ENCODE measurements at places on chromosomes 16 and 17.

DNA sequence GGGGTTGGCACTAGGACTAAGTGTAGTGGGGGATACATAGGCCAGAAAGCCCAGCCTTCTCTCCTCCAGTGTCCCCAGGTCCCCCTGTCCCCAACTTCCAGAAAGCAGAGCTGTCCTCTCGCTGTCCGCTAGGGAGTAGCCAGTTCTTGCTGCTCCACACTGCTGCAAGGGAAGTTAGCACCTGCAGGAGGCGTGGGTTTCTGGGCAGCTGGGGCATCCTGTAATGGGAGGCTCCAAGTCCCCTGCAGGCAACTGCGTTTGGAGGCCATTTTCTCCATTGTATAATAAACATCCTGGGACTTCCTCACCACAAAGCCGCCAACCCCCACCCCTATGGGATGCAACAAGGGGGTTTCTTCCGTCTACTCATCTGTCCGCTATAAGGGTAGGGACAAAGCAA is 1.7 kb downstream of the RPRML start:
- peaks cover 5% of the 10 kb centered on the region for H3K36me3 ChIP-seq
- peak overlapping the region; percentile 96 for H3K4me3 ChIP-seq
- no peak overlapping the region for H3K27ac ChIP-seq
- peak; percentile 65 for DNase-seq

GRCh38 chr16:67190448-67191399 is 788 bp upstream of the EXOC3L1 start:
- no peak overlapping the region for H3K4me3 ChIP-seq
- H3K27me3 ChIP-seq, result peaks cover 13% of the 10 kb centered on the region
- peaks cover 27% of the 10 kb centered on the region for H3K36me3 ChIP-seq
- DNase-seq, result no peak

GRCh38 chr17:29215717-29216116 is 30.9 kb upstream of the CRYBA1 start:
- H3K4me1 ChIP-seq, result peaks cover 3% of the 10 kb centered on the region
- no peak overlapping the region for H3K4me3 ChIP-seq
- H3K36me3 ChIP-seq, result no peaks in the 10 kb centered on the region
- no peaks in the 10 kb centered on the region for H3K27me3 ChIP-seq

- H3K27me3 ChIP-seq, result no peaks in the 10 kb centered on the region
- no peak overlapping the region for H3K27ac ChIP-seq
- no peak overlapping the region for H3K4me3 ChIP-seq
- no peak for DNase-seq
- peaks cover 5% of the 10 kb centered on the region for H3K4me1 ChIP-seq
- H3K36me3 ChIP-seq, result no peaks in the 10 kb centered on the region
Observed at GRCh38 chr17:27339836-27340550, 46.1 kb downstream of the WSB1 start.

DNA sequence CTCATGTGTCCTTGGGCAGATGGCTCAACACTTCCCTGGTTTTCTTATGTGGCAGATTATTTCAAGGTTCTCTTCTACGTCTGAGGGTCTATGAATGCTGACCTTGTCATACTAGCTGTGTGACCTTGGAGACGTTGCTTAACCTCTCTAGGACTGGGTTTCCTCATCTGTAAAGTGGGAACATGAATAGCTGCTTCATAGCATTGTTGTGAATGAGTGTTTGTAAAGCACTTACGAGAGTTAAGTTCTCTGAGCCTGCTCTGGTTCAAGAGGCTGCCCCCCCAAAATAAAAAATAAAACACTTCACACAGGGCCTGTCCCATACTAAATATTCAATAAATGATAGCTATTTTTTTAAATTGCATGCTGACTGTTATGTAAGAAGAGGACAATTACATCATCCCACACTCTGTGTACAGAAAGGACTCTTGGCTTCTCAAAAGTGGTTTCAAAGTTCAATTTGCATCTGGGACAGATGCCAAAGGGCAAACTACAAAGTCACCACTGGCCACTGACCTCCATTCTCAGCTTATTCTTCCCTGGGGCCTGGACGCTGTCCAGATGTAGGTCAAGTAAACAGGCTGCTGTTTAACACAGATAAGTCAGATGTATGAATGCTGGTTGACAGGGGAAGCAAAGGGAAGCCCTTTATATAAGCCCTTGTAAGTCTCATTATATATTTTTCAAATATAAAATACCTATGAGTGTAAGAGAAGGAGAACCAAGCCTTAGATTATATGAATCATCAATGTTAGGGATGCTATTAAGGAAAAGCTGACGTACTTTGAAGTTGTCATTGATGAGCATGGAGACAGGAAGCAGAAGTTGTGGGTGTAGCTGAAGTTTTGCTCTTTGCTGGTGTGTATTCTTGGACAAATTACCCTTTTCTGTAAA is 15.4 kb upstream of the NDEL1 start:
- H3K36me3 ChIP-seq, result no peaks in the 10 kb centered on the region
- H3K27ac ChIP-seq, result no peak overlapping the region
- no peaks in the 10 kb centered on the region for H3K27me3 ChIP-seq
- DNase-seq, result no peak
- H3K4me3 ChIP-seq, result no peak overlapping the region

GRCh38 chr16:84606081-84606875 is 11.6 kb downstream of the COTL1 start:
- DNase-seq, result no peak
- no peaks in the 10 kb centered on the region for H3K27me3 ChIP-seq
- H3K36me3 ChIP-seq, result peaks cover 8% of the 10 kb centered on the region
- H3K4me1 ChIP-seq, result peaks cover 30% of the 10 kb centered on the region
- H3K27ac ChIP-seq, result no peak overlapping the region

- H3K27me3 ChIP-seq, result no peaks in the 10 kb centered on the region
- H3K36me3 ChIP-seq, result no peaks in the 10 kb centered on the region
- no peaks in the 10 kb centered on the region for H3K4me1 ChIP-seq
- no peak overlapping the region for H3K27ac ChIP-seq
Observed at GRCh38 chr17:69042308-69042707, 18.4 kb downstream of the ABCA9 start.

DNA sequence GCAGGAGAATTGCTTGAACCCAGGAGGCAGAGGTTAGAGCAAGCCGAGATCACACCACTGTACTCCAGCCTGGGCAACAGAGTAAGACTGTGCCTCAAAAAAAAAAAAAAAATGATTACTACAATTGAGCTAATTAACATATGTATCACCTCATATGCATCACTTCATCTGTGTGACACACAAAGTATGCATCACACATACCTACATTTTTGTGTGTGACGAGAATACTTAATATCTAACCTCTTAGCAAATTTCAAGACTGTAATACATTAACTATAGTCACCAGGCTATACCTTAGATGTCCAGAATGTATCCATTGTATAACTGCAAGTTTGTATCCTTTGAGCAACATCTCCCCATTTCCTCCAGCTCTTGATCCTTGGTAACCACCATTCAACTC is 214.2 kb upstream of the MON1B start:
- no peaks in the 10 kb centered on the region for H3K27me3 ChIP-seq
- DNase-seq, result no peak
- H3K4me1 ChIP-seq, result no peaks in the 10 kb centered on the region
- H3K27ac ChIP-seq, result no peak overlapping the region
- H3K36me3 ChIP-seq, result no peaks in the 10 kb centered on the region
- no peak overlapping the region for H3K4me3 ChIP-seq

GRCh38 chr17:4301066-4301465 is 37.3 kb upstream of the ANKFY1 start:
- no peak overlapping the region for H3K27ac ChIP-seq
- H3K27me3 ChIP-seq, result no peaks in the 10 kb centered on the region
- no peak for DNase-seq
- H3K4me3 ChIP-seq, result no peak overlapping the region
- peaks cover 13% of the 10 kb centered on the region for H3K36me3 ChIP-seq

DNA sequence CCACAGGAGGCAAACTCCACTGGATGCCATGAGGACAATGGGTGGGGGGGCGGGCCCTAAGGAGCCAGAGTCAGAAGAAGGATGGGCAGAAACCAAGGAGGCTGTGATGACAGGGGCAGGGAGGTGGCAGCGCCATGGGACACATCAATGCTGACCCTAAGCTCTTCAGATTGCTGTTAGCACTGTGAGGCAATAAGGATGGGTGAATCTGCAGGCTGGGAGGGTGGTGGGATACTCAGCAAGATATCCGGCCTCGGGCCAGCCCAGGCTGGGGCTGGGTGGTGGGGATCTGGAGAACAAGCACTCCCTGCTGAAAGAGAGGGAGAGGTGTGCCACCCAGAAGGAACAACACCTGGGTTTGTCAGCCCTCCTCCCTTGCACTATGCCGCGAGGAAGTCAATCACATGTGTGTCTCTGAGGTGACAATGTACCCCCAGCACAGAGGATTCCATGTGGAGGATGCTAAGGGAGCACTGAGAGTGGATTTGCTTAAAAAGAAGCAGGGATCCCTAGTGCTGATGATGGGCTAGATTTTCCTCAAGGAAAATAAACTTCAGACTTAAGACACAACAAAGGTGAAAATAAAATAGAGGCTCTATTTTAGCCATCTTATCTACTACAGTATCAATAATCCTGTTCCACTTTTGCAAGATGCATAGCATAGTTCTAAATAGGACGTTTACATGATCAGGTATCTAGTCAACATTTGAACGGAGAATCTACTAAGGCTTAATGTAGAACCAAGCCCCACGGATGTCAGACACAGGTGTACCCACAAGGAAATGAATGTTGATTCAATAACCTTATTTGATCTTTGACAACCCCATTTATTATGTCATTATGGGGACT is 22.6 kb downstream of the SMPD3 start:
- no peaks in the 10 kb centered on the region for H3K27me3 ChIP-seq
- H3K36me3 ChIP-seq, result no peaks in the 10 kb centered on the region
- DNase-seq, result no peak
- H3K27ac ChIP-seq, result no peak overlapping the region
- no peak overlapping the region for H3K4me3 ChIP-seq
- no peaks in the 10 kb centered on the region for H3K4me1 ChIP-seq

GRCh38 chr16:6131526-6132050 is 1034.0 kb upstream of the EEF2KMT start:
- DNase-seq, result no peak
- no peak overlapping the region for H3K4me3 ChIP-seq
- no peaks in the 10 kb centered on the region for H3K27me3 ChIP-seq
- H3K4me1 ChIP-seq, result no peaks in the 10 kb centered on the region

- H3K4me1 ChIP-seq, result no peaks in the 10 kb centered on the region
- H3K4me3 ChIP-seq, result no peak overlapping the region
- no peaks in the 10 kb centered on the region for H3K36me3 ChIP-seq
- DNase-seq, result no peak
- no peaks in the 10 kb centered on the region for H3K27me3 ChIP-seq
Observed at GRCh38 chr16:14399378-14400284, 230.4 kb downstream of the PARN start.

DNA sequence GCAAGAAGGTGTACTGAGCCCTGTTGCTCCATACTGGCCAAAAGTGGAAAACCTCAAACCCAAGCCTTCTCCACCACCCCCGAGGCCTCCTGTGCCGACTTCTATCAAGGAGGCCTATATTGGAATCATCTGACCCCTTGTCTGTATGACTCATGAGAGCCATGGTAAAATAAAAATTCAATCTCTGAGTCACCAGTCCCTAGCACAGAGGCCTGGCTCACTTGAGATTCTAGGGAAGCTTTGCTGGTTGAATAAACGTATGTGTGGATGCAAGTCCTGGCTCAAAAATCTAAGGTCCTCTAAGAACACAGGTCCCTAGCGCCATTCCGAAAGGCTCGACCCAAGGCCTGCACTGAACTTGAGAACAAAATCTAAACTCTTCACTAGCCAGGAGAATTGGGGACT is 15.0 kb downstream of the NSMCE1 start:
- DNase-seq, result no peak
- peaks cover 2% of the 10 kb centered on the region for H3K36me3 ChIP-seq
- H3K27me3 ChIP-seq, result no peaks in the 10 kb centered on the region
- H3K4me3 ChIP-seq, result no peak overlapping the region
- no peak overlapping the region for H3K27ac ChIP-seq
- H3K4me1 ChIP-seq, result no peaks in the 10 kb centered on the region

DNA sequence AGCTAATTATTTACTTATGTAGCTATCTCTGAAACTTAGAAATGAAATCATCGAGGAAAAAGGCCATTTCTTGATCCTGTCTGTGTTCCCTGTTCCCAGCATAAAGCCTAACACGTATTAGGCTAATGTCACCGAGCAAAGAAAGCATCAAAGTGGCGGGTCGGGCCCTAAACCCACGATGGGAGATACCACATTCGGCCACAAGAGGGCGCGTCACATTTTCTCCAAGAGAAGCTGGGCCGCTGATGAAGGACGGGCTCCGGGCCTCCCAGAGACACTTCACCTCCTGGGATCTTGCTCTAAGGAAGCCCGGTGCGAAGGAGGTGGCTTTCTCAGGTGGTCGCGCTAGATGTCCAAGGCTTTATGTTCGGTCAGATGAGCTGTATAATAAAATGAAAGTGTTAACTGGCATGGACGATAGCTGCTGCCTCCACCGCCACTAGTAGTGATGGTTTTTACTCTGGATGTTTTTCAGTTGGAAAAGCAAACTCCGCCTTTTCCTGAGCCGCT is 853 bp upstream of the PDK2 start:
- H3K36me3 ChIP-seq, result no peaks in the 10 kb centered on the region
- H3K27ac ChIP-seq, result no peak overlapping the region
- DNase-seq, result peak; percentile 94

DNA sequence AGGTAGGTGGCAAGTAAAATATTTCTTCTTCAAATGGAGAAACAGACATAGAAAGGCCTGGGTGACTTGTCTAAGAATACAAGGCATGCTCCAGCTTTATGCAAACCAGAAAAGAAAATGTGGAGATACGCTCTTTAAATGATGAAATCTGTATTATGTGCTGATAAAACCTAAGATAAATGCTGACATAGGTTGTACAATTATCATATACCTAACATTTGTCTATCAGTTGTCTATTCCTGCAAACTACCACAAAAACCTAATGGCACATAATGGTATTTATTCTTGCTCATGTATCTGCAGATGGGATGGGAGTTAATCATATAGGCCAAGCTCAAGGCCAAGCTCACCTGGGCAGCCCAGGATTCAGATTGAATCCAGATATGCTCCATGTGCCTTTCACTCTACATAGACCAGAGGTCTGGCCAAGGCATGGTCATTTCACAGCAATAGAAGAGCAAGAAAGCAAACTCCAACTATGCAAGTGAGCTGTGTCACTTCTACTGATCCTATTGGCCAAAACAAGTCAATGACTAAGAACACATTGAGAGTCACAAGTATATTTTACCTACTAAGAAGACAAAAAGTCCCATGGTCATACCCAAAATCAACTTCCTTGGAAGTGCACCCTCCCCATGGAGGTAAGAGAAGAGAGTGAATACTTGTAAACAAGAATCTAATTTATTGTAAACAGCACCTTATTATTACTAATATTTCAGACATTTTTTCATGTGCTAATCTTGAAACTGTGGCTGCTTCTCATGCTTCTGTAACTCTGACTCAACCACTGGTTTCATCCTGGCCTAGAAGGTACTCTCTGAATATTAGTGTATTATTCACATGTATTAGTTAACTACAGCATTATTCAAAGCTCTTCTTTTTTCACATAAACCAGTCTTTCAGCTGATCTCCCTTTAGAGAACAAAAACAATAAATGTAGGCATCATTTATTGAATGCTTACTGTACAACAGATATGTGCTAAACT is 270.7 kb upstream of the SOX9 start:
- H3K27ac ChIP-seq, result no peak overlapping the region
- no peaks in the 10 kb centered on the region for H3K36me3 ChIP-seq
- H3K27me3 ChIP-seq, result no peaks in the 10 kb centered on the region

Measured in neuronal stem cell (in vitro differentiated cells).